EL (cell line): ENCODE measurements at places on chromosomes 16 and 17.
A peak's percentile ranks its signal among the peaks of the same experiment; 100 is the strongest.

- DNase-seq: no peak
Measured at GRCh38 chr17:82985973-82986372, 93.4 kb upstream of the METRNL start.

- DNase-seq: no peak
Measured at GRCh38 chr17:73039282-73039681, 53.2 kb downstream of the SLC39A11 start.

GRCh38 chr17:82825540-82826124 lies 14.2 kb downstream of the ZNF750 start:
- no peak for DNase-seq

DNA sequence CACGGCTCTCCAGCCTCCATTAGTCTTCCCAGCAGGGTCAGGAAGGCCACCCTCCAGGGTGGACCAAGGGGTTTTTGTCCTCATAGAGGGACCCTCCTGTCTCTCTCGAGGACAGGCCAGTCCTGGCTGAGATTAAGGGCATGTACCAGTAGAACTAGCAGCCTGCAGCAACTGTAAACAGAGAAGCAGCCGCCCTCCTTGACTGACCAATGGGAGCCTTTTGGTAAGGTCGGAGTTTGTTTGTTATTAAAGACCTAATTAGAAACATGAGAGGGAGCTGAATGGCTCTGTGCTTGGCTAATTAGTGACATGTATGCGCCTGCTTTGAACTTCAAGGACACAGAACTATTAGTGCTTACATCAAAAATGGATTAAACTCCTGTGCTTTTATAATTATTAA lies 80.0 kb downstream of the CCDC182 start:
- no peak for DNase-seq

DNA sequence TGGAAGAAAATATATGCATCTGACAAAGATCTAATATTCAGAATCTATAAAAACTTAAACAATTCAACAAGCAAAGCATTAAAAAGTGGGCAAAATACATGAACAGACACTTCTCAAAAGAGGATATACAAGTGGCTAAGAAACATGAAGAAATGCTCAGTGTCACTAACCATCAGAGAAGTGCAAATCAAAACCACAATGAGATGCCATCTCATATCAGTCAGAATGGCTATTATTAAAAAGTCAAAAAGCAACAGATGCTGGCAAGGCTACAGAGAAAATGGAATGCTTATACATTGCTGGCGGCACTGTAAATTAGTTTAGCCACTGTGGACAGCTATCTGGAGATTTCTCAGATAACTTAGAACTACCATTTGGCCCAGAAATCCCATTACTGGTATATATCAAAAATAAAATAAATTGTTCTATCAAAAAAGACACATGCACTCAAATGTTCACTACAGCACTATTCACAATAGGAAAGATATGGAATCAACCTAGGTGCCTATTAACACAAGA lies 179.5 kb downstream of the PCTP start:
- DNase-seq: no peak

GRCh38 chr17:17387498-17388362 lies 84.6 kb downstream of the NT5M start:
- no peak for DNase-seq

DNA sequence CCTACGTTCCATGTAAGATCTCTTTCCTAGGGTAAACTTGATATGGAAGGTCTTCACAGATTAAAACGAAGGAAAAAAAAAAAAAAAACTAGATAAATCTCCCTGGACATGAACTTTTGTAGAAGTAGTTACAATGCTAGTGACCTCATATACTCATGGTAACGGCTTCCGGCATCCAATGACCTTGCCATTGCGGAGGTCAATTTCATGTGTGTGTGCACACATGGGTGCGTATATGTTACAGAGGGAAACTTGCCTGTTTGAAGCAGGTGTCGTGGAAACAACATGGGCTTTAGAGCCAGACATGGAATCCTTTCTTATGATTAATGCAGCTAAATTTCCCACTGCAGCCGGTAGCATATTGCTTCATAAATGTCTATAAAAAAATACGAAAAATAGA lies 435.5 kb downstream of the MAF start:
- no peak for DNase-seq

DNA sequence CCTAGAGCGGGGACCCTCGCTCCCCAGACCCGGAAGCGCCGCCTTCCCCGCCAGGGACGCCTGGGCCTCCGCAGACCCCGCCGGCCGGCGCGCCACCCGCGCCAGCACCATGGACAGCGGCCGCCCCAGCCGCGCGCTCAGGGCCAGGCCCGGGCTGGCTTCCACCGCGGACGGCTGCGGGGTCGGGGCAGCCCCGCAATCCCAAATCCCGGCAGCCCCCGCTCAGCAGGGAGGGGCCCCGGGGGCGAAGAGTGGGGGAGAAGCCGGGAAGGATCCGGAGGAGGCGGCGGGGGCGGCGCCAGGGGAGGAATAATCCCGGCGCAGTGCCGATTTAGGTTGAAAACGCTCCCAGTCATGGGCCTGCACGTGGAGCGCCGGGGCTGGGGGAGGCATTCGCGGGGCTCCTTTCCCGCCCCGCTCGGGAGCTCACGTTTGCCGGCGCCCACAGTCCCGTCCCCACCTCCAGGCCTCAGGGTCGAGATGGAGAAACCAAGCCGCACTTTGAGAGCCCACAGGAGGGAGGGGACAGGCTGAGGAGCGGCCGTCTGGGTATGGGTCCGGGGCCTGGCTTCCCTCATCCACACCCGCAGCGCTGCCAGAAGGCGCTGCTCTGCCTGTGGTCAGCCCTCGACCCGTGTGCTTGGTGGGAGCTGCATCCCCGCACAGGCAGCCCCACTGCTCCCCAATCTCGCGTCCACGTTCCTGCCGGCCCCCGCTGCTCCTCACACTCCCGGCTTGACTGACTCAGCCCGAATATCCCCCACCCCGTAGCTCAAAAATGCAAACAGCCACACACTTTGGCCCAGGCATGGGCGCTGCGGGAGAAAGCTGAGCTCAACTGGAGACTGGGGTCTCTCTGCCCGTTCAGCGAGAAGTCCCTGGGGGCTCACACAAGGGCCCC lies 4.7 kb downstream of the FBXL16 start:
- no peak for DNase-seq

DNA sequence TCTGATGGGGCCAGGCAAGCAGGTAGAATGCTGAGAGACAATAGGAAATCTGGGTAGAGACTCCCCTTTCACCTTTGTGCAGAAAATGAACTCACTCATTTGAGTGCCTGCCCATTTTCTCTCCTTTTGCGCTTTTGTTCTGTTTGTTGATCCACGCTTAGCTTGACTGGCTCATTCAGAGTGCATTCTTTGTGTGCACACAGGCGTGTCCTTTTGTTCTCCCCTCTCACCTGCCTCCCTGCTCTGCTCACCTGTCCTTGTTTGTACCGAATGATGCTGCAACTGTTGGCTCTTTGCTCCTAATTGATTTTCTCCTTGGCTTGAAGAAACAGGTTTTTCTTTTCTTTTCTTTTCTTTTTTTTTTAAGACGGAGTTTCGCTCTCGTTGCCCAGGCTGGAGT lies 15.8 kb downstream of the PGS1 start:
- DNase-seq: no peak

- no peak for DNase-seq
Measured at GRCh38 chr16:1199347-1200013, 25.6 kb downstream of the TPSG1 start.

- DNase-seq: no peak
Measured at GRCh38 chr16:50146479-50147435, 6.3 kb upstream of the TENT4B start.

DNA sequence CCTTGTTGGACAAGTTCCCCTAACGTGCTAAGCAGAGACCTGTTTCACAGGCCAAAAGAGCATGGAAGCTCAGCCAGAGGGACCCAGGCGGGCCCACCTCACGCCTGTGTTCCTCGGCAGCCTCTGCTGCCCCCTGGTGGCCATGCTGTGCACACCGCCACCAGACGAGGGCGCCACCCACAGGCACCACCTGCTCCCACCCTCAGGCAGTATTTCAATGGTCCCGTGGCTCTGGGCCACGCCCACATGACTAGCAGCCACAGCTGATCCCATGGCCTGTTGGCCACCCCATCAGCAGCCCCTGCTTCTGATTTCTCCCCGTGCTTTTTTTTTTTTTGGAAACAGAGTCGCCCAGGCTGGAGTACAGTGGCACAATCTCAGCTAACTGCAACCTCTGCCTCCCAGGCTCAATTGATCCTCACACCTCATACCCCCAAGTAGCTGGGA lies 18.9 kb downstream of the MPG start:
- peak; percentile 86 for DNase-seq

- DNase-seq: no peak
Measured at GRCh38 chr17:14346801-14347200, 45.9 kb downstream of the HS3ST3B1 start.

GRCh38 chr17:61485067-61485775 lies 33.0 kb downstream of the TBX4 start:
- no peak for DNase-seq

DNA sequence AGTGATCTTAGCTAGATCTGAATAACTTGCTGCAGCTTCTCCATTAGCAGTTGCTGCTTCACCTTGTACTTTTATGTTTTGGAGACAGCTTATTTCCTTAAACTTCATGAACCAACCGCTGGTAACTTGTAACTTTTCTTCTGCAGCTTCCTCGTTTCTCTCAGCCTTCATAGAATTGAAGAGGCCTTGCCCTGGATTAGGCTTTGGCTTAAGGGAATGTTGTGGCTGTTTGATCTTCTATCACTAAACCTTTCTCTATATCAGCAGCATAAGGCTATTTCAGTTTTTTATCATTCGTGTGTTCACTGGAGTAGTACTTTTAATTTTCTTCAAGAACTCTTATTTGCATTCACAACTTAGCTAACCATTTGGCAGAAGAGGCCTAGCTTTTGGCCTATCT lies 21.5 kb upstream of the TMEM92 start:
- DNase-seq: no peak

- DNase-seq: no peak
Measured at GRCh38 chr16:86092586-86093480, 193.9 kb downstream of the IRF8 start.

GRCh38 chr17:28256881-28257280 lies 62.1 kb upstream of the TMEM97 start:
- no peak for DNase-seq

- DNase-seq: no peak
Measured at GRCh38 chr16:11651796-11652195, 16.5 kb upstream of the SNN start.

DNA sequence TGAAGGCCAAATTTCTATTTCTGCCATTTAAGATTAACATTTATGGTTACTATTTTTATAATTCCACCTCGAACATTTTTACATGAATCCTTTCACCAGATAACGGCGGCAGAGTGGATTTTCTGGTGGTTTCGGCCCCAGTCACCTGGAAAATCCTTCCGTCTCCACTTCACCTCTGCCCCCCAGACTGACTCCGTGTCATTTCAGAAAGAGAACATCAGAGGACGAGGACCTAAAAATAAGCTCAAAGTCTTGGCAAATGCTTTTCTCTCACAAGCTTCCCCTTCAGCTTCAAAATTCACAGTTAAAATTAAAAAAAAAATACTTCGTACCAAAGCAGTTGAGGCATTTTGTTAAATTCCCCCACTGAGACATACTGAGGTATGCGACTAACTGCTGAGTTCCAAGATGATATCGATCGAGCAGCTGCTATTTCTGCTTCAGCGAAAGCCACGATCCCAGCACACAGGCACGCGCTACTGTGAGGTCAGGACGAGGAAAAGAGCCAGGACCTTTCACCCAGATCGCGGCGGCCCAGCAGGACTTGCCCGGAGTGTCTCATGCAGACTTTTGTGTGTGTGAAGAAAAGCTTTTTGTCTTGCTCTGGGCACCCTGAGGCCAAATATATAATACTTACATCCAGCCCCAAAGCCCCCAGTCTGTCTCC lies 36.8 kb downstream of the ASPA start:
- DNase-seq: peak; percentile 8

DNA sequence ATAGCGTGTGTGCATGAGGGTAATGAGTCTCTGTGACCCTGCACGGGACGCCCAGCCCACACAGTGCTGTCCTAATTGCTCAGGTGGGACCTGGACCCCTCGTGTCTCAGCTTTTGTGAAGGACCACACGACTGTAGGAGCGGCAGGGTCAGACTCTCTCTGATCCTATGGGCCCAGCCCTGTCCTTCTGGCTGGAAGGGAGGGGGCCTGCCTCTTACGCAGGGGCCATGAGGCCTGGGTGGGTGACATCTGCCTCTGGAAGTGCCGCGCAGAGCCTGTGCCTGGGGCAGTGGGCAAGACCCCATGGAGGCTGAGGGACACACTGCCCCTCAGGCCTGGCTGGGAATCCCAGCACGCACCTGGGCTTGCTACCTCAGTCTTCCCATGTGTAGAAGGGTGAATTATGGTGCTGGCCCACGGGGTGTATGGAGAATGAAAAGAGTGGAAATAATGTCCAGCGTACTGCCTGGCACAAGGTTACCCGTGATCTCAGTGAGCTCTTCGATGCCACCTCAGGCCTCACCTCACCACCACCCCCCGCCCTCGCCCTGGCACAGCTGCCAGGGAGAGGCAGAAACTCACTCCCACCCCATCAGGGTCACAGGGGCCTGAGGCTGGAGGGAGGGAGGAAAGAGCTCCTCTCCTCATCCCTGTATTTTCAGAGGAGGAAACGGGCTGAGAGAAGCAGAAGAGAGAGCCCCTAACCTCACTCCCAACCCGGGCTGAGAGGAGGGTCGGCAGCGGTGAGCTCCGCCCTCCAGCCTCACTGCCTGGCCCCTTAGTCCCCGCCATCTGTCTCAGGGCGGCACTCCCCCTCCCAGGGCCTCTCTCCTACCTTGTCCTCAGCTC lies 27.1 kb upstream of the DBNDD1 start:
- DNase-seq: no peak

DNA sequence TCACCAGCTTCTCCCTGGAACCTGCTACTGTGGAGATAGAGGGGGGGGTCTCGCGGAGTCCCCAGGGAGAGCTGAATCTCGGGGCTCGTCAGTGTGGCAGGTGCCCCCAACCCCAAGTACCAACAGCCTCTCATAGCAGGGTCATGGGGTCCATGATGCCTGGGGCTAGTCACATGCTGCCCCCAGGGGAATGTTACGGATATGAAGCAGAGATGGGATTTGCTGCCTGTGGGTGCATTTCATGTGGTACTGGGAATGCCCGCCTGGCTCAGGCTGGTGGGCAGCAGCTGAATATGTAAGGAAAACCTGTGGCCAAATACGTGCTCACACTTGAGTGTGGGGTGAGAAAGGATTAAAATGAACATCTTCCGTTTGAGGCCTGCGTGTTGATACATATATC lies 49.4 kb downstream of the MEAK7 start:
- no peak for DNase-seq

DNA sequence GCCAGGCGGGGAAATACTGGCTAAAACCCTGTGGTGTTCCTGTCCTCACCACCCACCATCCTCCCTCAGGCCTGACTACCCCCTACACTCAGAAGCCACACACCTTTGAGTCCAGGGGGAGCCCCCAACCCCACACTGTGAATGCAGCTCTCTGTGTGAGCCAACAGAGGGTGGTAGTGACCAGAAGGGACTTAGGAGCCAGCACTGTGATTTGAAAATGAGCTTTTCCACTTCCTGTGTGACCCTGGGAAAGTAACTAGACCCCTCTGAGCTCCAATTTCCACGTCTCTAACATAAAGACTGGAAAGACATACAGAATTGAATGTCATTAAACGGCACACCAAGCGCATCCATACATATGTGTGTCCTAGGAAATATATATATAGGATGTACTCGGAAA lies 58.7 kb downstream of the SDK2 start:
- no peak for DNase-seq
